ENCODE measurements at places on chromosomes 4 and X. TPM values are rescaled to one million over a fixed set of nuclear protein-coding genes. Genes with fewer than 3 reads are reported as not detected.

DNA sequence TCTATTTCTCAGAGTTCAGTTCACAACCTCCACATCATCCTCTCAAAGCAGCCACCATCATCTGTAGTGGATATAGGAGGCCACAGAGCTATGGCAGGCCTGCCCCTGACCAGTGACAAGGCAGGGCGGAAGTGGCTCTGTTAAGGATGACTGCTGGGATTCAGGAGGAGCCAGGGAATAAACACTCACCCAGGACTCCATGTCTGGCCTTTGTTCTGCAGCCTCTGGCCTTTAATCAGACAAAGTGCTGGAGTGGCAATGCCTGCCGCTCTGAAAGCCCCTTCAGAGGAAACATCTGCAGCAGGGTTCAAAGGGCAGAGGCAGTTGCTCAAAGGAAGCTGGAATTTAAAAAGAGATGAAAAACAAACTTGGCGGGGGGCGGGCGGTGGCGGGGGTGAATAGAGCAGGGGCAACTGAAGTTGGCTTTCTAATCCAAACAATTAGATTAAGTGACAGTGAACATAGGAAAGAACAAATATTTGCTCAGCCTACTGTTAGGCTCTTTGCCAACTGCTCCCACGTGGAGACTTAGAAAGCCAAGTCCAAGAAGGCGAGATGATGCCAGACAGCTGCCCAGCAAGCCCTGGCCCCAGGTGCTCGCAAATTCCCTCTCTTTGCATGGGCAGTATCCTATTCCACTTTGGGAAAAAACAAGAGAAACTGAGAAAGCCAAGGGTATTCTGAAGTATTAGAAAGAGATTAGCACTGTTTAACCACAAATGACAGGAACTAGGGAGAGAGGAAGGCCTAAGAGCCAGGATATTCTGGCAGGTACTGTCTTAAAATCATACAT, 5.5 kb downstream of the MPP1 start:
- DNase-seq: no peak

GRCh38 chr4:184732126-184732525, 1.8 kb downstream of the CENPU start:
- no peak for DNase-seq

GRCh38 chrX:17820100-17820499, 41.0 kb downstream of the RAI2 start:
- DNase-seq: no peak

- no peak for DNase-seq
These were observed 117.8 kb downstream of the FRAS1 start for GRCh38 chr4:78174891-78175290.

GRCh38 chr4:22014222-22014741, 65.7 kb upstream of the KCNIP4 start:
- DNase-seq: no peak

DNA sequence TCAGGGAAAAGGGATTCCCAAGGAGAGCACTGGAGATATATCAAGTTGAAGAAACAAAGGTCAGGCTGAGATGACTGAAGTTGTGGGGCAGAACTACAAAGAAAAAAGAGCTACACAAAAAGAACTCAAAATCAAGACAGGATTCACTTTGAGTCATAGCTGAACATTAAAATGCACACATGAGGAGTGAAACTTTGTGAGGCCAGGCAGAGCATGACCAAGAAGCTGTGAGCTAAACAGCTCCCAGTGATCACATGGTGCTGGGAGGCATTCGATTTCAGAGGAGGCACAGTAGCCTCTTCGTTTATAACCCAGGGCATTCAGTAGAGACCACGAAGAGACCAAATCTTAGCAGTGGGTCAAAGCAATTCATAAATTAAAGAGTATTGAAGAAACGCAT, 145.3 kb downstream of the ATRX start:
- DNase-seq: no peak

GRCh38 chr4:53101191-53101581, 239.1 kb downstream of the RASL11B start:
- peak; percentile 62 for DNase-seq

GRCh38 chr4:1124818-1125217, 11.5 kb upstream of the RNF212 start:
- no peak for DNase-seq

DNA sequence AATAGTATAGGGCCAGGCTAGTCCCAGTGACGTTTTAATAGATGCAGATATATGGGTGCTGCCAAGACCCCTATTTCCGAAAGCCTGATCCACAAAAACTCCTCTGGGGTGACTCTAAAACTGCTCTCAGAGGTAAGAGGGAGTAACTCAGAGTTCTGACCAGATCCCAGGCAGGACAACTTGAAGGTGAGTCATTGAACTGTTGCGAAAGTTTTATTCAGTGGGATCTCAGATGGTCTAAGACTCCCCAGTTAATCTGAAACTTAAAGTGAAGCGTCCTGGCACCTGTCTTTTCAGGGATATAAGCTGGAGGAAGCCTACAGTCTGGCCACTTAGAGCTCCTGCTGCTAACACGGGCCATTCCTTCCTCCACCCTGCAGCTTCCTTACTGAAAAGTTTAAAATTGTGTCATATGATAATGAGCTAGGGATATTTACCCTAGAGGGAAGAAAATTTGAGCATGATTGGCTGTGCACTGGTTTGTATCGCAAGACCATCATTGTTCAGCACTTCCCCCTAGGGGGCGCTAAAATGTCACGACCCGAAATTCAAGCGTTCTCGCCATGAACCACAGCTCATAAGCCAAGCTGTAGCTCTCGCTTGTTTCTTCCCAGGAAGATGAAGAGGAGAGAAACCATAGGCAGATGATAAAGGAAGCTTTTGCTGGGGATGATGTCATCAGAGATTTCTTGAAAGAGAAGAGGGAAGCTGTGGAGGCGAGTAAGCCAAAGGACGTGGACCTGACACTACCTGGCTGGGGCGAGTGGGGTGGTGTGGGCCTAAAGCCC, 19.5 kb downstream of the UTP14A start:
- peak; percentile 66 for DNase-seq

DNA sequence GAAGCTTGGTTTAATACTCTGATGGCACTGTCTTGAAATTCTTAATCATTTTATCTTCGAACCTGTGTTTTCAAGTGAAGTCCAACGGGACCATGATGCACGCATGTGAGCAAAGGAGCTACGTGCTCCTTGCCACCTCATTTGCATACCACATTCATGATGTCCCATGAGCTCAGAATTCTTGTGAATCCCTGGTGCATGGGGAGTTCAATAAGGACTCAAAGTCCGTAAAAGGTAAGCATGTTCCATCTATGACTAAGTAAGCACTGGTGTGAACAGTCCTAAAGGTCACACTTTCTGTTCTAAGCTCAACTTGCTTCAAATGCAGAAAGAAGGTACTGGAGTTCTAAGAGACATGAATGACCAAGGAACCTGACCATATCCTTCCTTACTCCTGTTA, 13.1 kb upstream of the GPM6B start:
- DNase-seq: no peak

- DNase-seq: peak; percentile 16
These were observed 293.2 kb downstream of the FBXO8 start for GRCh38 chr4:173990126-173990868.

GRCh38 chr4:39718366-39719323, 20.7 kb downstream of the UBE2K start:
- DNase-seq: no peak

GRCh38 chr4:5009796-5010195, 9.5 kb downstream of the CYTL1 start:
- no peak for DNase-seq

DNA sequence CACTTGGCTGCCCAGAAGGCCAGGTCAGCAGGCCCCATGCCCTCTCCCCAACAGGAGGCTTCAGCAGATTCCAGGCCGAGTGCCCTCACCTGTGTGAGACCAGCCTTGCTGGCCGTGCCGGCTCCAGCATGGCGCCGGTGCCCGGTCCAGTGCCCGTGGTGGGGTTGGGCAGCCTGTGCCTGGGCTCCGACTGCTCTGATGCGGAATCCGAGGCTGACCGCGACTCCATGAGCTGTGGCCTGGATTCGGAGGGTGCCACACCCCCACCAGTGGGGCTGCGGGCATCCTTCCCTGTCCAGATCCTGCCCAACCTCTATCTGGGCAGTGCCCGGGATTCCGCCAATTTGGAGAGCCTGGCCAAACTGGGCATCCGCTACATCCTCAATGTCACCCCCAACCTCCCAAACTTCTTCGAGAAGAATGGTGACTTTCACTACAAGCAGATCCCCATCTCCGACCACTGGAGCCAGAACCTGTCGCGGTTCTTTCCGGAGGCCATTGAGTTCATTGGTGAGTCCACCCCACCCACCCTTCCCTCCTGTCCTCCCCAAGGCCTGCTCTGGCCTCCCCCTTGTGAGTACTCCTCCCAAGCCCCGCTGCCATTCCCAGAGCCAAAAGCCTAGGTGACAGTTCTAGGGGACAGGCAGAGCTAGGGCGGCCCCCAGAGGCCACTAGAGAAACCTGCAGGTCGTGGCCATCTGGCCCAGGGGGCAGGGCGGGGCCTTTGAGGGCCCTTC, 2.3 kb downstream of the DUSP9 start:
- DNase-seq: no peak

DNA sequence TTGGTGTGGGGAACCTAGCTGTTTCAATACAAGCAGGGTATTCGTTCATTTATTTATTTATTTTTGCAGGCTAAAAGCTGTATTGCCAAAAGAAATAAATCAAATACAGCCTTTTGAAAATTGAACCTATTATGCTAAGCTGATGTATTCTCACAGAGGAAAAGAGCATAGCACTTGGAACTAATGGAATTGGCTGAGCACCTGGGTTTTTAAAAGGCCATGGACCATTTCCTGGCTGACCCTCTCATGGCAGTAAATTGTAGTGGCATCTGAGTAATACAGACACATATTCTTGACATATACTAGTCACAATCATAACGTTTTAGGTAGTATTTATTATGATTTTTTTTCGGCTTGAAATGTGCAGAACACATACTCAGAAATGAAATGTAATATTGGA, 71.8 kb upstream of the ALG13 start:
- no peak for DNase-seq

- no peak for DNase-seq
These were observed 75.3 kb upstream of the C1QTNF7 start for GRCh38 chr4:15352524-15352923.

- no peak for DNase-seq
These were observed 178.9 kb downstream of the CENPC start for GRCh38 chr4:67366311-67366861.

DNA sequence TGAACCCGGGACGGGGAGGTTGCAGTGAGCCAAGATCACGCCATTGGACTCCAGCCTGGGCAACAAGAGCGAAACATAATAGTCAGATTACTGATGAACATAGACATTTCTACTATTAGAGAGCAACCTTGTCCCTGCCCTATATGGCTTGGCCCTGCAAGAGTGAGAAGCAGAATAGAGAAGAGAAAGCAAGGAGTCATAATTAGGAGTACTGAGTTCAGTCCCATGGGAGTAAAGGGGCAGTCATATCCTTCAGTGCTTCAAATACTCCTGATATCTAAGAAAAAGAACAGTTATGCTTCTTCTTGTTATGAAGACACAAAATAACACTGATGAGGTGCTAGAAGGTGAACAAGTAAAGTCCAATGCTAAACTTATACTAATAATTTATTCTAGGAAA, 33.8 kb downstream of the CLDN2 start:
- no peak for DNase-seq

GRCh38 chr4:177246641-177247584, 62.8 kb upstream of the NEIL3 start:
- peak; percentile 41 for DNase-seq

- DNase-seq: no peak
These were observed 6.8 kb downstream of the RBM47 start for GRCh38 chr4:40622913-40623312.

- DNase-seq: no peak
These were observed 23.1 kb upstream of the ARMCX2 start for GRCh38 chrX:101682723-101683122.

- no peak for DNase-seq
These were observed 2761.5 kb downstream of the ARAP2 start for GRCh38 chr4:33482773-33483172.

DNA sequence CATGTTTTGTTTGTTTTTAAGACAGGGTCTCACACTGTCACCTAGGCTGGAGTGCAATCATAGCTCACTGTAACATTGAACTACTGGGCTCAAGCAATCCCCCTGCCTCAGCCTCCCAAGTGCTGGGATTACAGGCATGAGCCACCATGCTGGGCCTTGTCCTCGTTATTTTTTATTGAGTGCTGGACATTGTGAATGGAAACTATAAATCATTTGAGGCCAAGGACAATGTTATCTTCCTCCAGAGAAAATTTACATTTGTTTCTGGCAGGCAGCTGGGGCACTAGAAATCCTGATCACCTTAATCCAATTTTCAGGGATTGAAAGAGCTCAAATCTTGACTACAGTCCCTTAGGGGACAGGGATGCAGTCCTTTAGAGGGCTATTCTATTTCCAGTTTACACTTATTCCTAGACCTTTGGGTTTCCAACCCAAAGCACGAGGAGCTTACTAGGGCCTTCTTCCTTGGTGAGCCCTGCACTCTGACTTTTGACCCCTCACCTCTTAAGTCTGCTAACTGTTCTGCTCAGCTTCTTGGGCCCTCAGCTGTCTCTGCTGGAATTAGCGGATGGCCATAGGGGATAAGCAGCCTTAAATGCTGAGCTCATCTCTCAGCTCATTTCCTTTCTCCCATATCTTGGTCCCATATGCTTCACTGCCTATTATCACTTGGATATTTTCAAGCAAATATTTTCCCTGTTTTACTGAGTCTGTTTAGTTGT, 23.0 kb upstream of the PDZD4 start:
- no peak for DNase-seq

The DCAF12L2 gene
- total RNA-seq: not detected

The H2AZ1 gene
- 439 TPM for total RNA-seq

The GPRASP2 gene
- 7.1 TPM for total RNA-seq

The USP51 gene
- total RNA-seq: 0.80 TPM

The CRLF2 gene
- total RNA-seq: not detected

The CFAP47 gene
- total RNA-seq: not detected

The FMR1NB gene
- not detected for total RNA-seq

The GEMIN8 gene
- 11.4 TPM for total RNA-seq

The RNF212 gene
- total RNA-seq: not detected

The CXorf65 gene
- total RNA-seq: not detected

The NR3C2 gene
- 0.13 TPM for total RNA-seq

The GPR82 gene
- not detected for total RNA-seq

The SPANXN4 gene
- total RNA-seq: not detected

The CT45A7 gene
- not detected for total RNA-seq

The CLTRN gene
- total RNA-seq: 0.13 TPM

The IGSF1 gene
- total RNA-seq: not detected

The ADH6 gene
- total RNA-seq: not detected

The AMTN gene
- not detected for total RNA-seq

The C4orf50 gene
- total RNA-seq: not detected

All from HFFc6 (cell line).